NCI-H146 (cell line): ENCODE measurements at places on chromosomes 6 and 20.
A peak's percentile ranks its signal among the peaks of the same experiment; 100 is the strongest.

- DNase-seq, result peak; percentile 56
Measured at GRCh38 chr6:111957623-111958315, 84.5 kb upstream of the FYN start.

DNA sequence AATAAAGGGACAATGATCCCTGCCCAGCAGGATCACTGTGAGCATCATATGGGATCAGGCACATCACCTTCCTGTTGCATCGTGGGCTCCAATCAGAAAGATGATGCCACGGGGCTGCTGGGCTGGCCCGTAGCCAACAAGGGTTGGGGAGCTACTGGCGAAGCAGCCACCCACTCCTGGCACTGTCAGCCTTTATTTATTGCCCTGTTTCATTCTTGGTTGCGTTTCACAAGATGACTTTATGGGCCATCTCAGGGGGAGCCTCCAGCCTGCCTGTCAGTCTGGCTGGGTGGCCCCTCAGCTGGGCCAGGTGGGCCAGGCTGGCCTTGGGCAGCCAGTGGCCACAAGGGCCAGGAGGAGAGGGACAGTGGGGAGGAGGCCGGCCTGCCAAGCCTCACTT, 17.3 kb downstream of the VSTM2L start:
- DNase-seq, result no peak

GRCh38 chr6:47042275-47042791, at the start of gene ADGRF1:
Gene ADGRF1 (minus strand): TSS chr6:47042332. CDS start chr6:47029061, 13,271 bp downstream.
- DNase-seq, result no peak

- DNase-seq, result no peak
Measured at GRCh38 chr6:36694616-36695015, 3.0 kb upstream of the RAB44 start.

DNA sequence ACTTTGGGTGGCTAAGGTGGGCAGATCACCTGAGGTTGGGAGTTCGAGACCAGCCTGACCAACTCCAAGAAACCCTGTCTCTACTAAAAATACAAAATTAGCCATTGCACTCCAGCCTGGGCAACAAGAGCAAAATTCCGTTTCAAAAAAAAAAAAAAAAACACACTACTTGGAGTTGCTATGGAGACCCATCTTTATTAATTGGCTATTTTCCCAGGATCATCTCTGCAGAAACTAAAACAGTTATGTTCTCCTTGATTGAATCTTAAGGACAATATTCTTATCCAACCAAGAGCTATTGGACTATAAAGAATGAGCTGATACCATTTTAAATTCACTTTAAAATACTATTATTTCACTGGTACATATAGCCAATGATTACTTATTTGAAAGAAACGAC, 14.7 kb downstream of the AKIRIN2 start:
- DNase-seq, result no peak

DNA sequence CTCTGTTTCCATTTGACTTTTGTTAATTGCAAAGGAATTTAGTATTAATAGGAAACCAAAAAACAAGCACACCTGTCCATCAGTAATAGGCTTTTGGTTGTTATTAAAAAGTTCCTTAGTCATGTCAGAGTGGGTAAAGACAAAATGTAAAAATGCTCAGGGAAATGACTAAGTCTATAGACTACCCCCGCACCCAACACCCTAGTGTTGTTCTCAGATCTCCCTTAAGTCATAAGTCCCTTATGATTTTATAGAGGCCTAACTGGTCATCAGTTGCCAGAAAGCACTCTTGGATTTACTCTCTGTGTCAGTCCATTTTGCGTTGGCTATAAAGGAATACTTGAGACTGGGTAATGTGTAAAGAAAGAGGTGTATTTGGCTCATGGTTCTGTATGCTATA, 52.8 kb downstream of the MAP3K4 start:
- DNase-seq, result no peak

GRCh38 chr6:160899671-160900430, 91.7 kb upstream of the MAP3K4 start:
- DNase-seq, result peak; percentile 62
